ENCODE measurements at places on chromosomes 13 and 19.

- no peak for DNase-seq
These were observed 2.7 kb downstream of the TPP2 start for GRCh38 chr13:102599426-102600012.

DNA sequence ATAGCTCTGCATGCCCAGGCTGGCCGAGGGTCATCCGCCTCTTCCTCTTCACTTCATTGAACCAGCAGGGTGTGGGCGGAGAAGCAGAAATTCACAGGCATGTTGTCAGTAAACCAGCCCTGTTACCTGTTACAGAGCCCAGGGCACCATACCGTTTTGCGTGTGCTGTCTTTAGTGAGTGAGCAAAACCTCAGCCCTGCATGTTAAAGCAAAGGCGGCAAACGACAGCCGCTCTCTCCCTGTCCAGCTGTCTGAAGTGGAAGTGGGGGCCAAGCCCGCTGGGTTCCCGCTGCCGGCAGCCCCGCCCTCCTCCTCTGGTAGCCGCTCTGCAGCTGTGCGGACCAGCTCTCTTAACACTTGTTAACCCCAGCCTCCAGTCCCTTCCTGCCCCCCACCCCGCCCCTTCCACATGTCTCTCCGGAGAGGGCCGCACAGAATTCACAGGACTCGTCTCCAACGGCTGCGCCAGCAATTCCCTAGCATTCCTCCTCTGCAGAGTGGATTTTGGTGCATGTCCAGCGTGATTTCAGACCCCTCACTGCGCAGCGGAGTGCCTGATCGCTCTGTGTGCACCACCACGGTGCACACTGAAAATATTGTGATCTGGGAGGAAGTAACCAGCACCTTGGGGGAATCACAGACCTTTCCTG lies 12.7 kb downstream of the KLHL26 start:
- DNase-seq: no peak

DNA sequence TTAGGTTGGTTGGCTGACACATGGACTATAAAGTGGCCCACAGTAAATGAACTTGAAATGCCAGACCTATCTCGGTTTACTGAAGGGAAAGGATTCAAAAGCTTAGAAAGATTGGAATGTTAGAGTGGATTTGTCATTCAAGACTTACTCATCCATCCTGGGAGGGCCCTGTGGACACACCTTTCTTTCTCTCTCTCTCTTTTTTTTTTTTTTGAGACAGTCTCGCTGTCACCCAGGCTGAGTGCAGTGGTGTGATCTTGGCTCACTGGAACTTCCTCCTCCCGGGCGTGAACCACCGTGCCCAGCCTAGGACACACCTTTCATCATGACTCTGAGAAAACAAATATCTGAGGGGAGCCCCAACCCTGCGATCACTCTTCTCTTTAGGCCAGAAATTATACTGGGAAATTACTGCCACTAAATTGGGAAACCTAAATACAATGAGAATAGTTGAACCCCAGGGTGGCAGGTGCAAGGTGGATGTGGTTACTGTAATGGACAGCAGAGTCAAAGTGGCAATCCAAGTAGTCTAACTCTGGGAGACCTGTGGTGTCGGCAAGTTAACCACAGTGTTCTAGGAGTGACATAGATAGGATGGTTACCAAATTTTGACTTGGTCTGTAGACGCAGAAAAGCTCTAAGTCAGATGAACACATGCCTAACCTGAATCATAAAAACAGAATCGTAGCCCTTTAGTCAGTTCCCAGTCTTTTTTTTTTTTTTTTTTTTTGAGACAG lies 47.1 kb upstream of the ZMYM5 start:
- DNase-seq: no peak

- DNase-seq: no peak
These were observed 83.4 kb downstream of the GPR12 start for GRCh38 chr13:26677156-26677555.

- DNase-seq: no peak
These were observed 511.5 kb downstream of the UQCRFS1 start for GRCh38 chr19:28701491-28701890.

DNA sequence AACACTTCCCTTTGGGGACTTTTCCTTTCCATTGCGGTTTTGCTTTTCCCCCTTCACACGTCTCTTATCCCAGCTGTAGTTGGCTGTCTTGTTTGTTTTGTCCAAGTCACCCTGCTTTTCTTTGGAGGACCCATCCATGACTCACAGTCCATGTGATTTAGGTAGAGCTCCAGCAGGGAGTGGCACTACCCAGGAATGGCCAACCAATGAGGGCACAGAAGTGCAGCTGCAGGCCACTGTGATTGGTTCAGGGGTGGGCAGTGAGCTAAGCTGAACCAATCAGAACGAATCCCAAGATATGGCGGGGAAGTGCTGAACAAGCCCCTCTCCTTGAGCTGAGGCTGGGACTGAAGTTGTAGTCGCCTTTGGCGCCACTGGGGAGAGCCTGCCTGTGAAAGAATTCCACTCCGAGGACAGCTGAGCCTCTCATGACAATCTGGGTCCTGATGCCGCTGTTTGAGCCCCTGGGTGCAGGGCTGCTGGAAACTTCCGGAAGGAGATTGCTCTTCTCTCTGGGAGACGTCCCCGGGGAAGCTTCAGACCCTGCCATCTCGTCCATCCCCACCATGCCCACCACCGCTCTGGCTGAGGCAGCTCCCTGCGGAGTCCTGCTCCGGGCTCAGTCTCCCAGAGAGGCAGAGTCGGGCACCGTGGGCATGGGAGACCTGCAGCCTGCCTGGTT lies 62.9 kb upstream of the URI1 start:
- no peak for DNase-seq

GRCh38 chr19:53183146-53183764 lies 9.9 kb downstream of the ZNF665 start:
- no peak for DNase-seq

- DNase-seq: no peak
These were observed 4.5 kb upstream of the STK24 start for GRCh38 chr13:98581381-98581780.

DNA sequence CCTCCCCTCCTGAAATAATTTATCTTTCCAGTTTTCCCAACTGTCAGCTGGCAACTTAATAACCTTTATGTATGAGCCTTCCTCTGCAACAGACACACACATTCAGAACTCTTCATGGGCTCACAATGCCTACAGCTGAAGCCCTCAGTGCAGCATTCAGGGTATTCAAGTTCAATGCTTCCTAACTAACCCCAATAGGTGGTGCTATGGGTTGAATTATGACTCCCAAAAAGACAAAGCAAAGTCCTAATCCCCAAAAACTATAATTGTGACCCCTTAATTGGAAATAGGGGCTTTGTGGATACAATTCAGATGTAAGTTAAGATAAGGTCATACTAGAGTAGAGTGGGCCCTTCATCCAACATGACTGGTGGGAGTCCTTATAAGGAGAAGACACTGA lies 202.2 kb downstream of the SUCLA2 start:
- DNase-seq: no peak

- DNase-seq: no peak
These were observed 494.0 kb downstream of the EFNB2 start for GRCh38 chr13:106041445-106041844.

- DNase-seq: no peak
These were observed 171.9 kb downstream of the TBC1D4 start for GRCh38 chr13:75309981-75310580.

GRCh38 chr19:7598180-7598579 lies 2.5 kb downstream of the CAMSAP3 start:
- DNase-seq: no peak

GRCh38 chr19:12222980-12223630 lies 60.2 kb downstream of the ZNF136 start:
- DNase-seq: no peak

DNA sequence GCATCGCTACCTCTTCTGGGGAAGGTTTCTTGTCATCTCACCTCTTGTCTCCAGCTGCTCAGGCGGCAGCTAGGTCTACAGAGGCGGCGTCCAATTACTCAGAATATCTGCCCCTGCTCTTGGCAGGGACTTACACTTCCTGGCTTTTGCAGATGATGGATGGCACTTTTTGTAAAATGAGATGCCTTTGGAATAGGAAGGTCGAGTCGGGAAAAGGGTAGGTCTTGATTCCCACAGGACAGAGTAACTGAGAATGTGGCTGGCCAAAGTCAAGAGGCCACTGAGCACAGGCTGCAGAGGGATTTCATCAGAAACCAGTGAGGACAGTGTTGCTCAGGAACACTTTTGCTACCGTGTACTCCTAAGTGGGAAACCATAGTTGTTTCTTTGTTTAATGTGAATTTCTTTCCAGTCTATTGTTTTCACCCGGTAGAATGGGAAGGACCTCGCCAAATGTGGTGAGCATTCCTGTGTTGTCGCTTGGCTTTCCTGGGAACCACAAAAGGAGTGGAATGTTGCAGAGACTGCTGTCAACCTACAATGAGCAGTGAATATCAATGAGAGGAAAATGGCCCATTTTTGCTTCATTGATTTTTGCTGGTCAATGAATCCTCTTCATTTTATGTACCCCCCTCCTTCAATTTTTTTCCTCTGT lies 383.7 kb downstream of the HS6ST3 start:
- no peak for DNase-seq

- no peak for DNase-seq
These were observed 89.5 kb downstream of the EFNB2 start for GRCh38 chr13:106445996-106446395.

DNA sequence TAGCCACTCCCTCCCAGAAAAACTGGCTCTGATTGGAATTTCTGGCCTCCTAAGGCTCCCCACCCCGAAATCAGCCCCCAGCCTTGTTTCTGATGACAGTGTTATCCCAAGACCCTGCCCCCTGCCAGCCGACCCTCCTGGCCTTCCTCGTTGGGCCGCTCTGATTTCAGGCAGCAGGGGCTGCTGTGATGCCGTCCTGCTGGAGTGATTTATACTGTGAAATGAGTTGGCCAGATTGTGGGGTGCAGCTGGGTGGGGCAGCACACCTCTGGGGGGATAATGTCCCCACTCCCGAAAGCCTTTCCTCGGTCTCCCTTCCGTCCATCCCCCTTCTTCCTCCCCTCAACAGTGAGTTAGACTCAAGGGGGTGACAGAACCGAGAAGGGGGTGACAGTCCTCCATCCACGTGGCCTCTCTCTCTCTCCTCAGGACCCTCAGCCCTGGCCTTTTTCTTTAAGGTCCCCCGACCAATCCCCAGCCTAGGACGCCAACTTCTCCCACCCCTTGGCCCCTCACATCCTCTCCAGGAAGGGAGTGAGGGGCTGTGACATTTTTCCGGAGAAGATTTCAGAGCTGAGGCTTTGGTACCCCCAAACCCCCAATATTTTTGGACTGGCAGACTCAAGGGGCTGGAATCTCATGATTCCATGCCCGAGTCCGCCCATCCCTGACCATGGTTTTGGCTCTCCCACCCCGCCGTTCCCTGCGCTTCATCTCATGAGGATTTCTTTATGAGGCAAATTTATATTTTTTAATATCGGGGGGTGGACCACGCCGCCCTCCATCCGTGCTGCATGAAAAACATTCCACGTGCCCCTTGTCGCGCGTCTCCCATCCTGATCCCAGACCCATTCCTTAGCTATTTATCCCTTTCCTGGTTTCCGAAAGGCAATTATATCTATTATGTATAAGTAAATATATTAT lies 6.1 kb downstream of the FOSB start:
- DNase-seq: no peak

DNA sequence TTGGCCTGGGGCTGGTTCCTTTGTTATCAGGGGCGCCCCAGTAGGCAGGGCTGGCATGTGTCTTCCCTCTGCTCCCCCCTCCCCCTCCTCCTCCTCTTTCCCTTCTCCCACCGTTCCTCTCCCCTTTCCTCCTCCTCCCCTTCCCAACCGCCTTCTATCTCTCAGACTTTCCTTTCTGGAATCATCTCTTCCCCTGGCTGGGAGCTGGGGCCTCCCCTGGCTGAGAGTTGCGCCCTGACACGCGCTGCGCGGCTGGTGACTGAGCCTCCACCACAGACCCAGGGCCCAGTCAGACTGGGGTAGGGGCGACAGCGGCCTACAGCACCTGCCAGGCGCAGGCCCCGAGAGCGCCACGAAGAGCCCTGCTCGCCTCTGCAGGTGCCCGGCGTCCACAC lies 2.8 kb downstream of the PNMA8B start:
- no peak for DNase-seq

GRCh38 chr19:55703790-55704215 lies 28.8 kb downstream of the EPN1 start:
- no peak for DNase-seq

DNA sequence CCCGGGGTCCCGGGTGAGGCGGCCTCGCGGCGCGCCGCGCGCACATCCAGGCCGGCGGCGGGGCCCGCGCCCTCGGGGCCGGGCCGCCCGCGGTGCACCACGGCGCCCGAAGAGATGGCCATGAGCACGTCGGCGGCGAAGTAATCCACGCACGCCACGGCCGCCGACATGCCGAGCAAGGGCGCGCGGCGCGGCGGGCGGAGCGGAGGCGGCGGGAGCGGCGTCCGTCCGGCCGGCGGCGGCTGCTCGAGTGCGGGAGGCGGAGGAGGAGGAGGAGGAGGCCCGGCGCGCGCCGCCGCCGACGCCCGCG lies at the start of gene KLF16:
TSS of gene KLF16 (minus strand) at position 252 of the 310 bp plus-strand sequence. CDS start at position 170, 82 bp downstream.
- DNase-seq: no peak

DNA sequence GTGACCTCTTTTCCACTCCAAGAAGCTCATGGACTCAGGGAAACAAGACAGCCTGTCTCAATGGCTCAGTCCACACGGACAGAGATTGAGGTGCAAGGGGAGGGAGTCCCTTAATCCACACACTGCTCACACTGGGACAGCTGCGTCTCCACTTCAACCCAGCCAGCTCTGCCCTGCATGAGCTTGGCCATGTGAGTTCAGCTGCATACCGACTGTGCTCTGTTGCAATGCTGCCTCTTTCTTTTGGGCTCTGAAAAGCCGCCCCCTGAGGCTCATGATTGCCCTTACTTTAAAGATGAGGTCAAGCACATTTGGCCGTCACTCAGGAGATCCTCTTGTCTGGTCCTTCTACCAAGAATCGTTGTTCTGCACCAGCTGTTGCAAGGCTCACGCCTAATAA lies 64.8 kb upstream of the KCTD15 start:
- no peak for DNase-seq

GRCh38 chr19:10603873-10604459 lies 16.9 kb upstream of the AP1M2 start:
- DNase-seq: no peak

- DNase-seq: no peak
These were observed 279.6 kb downstream of the PCDH20 start for GRCh38 chr13:61136093-61136492.

GRCh38 chr13:77810878-77811277 lies 107.8 kb downstream of the EDNRB start:
- no peak for DNase-seq

- DNase-seq: no peak
These were observed 22.0 kb upstream of the FREM2 start for GRCh38 chr13:38664906-38665305.

DNA sequence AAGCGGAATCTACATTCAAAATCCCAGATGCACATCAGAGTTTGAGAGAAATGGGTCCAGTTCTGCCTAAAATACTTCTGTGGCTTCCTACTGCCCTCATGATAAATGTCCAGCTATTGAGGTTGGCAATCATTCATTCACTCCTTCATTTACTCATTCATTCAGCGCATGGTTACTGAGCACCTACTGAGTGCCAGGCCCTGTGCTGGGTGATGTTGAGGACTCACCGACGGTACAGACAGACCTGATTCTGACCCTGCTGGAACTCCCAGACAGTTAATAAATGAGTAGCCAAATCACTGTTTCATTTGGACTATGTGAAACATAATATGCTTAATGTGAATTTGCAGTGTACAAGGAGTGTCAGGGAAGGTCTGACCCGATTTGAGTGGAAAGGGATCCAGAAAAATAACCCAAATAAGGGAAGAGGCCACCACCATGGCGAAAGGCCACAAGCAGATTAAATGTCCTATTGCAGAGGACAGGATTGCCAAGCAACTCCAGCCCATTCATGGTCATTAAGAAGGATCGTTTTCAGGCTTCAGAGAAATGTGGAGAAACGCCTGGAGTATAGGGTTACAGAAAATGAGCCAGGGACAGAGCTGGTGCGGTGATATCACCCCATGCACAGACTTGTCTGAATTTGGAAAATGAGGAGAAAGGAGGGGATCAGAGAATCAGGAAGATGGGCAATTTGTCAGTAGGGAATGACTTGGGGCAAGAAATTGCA lies 20.5 kb downstream of the DYRK1B start:
- DNase-seq: no peak
